Stimulated activated CD8-positive, alpha-beta memory T cell treated with anti-CD3 and anti-CD28 coated beads, Interleukin-15, amount 100 ng/mL, for 48 hours (primary cell): ENCODE measurements at places on chromosomes 5 and 9.

- DNase-seq, result no peak
Measured at GRCh38 chr5:103569313-103570060, 6.9 kb upstream of the NUDT12 start.

GRCh38 chr5:39469176-39469575 lies 44.4 kb upstream of the DAB2 start:
- DNase-seq, result no peak

DNA sequence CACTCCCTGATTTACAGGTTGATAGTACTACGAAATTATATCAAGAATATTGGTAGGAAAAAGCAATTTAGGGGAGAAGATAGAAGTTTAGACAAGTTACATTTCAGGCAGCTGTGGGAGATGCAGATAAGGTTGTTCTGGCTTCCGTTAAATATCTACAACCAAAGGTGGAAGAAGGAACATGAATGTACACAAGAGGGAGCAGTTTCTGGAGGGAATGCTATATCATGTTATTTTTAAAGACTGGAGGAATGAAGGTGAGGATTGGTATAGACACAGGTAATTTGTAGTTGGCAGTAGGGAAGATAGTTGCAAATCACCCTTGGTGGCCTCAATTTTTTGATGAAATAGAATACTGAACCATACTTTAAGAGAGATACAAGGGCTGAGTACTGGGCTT lies 187.3 kb upstream of the NMUR2 start:
- DNase-seq, result no peak

DNA sequence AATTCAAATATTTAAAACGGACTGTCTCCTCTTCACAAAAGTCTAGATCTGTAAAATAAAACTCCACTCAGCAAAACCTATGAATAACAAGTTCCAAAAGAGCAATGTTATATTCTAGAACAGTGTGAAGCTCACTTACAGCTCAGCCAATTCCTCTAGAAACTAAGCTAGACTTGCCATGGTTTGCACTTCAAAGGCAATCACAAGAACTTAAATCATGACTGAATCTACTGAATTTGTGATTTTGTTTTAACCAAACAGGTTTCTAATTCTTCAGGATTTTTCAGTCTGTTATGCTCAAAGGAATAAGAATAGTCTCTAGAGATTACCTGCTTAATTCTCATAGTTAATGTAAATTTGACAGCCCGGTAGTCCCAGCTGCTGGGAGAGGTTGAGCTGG lies 1.4 kb upstream of the PKD2L2 start:
- DNase-seq, result no peak

DNA sequence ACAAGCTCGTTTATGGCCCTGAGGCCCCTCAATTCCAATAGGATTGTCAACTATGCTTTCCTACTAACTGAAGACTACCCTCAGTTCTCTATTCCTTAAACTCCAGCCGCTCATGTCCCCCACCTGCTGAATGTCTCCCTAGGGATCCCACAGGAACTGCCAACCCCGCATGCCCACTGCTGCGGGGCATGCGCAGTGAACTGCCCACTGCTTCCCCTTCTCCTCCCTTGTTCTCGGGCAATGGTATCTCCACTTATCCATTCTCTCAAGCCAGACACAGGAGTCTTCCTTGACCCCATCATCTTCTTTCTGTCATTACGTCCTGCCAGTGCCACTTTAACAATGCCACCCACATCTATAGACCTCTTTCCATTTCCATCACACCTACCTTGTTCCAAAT lies 90.0 kb downstream of the FGF18 start:
- DNase-seq, result no peak

GRCh38 chr5:35145691-35146317 lies 84.5 kb downstream of the PRLR start:
- no peak for DNase-seq

DNA sequence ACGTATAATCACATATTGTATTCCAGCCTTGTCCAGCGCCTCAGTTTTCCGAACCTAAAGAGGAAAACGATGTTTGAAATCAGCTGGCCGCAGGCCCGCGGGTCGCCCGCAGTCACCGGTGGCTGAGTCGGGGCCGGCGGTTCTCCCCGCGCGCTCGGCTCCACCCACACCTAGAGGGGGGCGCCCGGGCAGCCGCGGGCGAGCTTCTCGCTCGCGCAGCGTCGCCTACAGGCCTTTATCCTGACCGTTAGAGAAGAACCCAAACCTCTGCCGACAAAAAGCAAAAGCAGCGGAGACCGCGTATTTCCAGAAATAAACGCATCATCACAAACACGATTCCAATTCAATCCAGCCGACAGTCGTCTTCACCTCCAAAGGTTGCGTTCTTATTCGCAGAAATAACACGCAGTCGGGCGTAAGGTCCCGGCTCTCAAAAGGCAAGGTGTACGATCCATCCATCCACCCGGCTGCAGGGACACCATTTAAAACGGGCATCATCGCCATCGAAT lies 725 bp upstream of the NIPBL start:
- peak; percentile 67 for DNase-seq

GRCh38 chr5:939368-939767 lies 46.7 kb downstream of the TRIP13 start:
- no peak for DNase-seq

DNA sequence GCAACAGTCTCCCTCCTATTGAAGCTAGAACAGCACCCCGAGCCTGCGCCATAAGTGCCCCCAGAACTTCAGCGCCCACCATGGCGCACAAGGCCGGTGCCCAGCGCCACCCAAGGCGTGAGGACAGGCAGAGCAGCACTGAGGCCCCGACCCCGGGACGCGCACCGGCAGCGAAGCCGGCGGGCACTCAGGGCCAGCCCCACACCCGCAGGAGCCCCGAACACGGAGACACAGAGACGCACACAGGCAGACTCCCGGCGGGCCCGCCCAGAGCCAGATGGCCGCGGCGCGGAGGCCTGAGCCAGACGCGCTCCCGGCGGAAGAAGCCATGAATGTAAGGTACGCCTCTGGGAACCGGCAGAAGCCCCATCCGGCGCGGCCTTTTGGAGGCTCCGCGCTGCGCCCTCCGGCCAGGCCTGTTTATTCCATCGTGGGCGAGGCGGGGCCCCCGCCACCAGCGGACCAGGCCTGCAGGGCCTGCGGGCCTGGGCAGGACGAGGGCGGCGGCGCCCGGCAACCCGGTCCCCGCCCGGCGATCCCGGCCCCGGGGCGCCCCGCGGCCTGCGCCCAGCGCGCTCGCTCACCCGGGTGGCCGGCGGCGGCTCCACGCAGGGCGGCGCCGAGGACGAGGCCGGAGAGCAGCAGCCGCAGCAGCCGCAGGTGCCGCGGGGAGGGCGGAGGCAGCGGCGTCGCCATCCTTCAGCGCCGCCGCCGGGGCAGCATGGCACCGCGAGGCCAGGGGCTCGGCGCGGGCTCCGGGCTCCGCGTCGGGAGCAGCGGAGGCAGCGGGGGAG lies 486 bp downstream of the NPDC1 start:
- DNase-seq, result no peak
